ENCODE measurements at places on chromosomes 3 and 15. TPM values are rescaled to one million over a fixed set of nuclear protein-coding genes. Genes with fewer than 3 reads are reported as not detected.

DNA sequence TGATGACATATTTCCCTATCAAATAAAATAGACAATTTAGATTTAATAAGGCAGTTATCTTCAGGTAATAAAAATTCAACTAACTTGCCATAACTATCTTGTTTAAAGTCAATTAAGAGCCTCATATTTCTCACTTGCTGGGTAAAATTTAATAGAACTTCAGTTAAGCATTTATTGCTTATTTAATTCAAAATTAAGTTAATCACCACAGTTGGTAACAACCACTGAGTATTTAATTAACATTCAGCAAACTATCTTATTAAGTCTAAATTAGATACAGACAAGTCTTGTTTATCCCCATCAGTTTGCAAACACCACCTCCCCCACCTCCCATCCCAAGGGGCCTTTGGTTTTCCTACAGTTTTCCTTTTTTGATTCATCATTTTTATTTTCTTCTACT is 14.7 kb downstream of the LPP start:
- DNase-seq, result no peak

DNA sequence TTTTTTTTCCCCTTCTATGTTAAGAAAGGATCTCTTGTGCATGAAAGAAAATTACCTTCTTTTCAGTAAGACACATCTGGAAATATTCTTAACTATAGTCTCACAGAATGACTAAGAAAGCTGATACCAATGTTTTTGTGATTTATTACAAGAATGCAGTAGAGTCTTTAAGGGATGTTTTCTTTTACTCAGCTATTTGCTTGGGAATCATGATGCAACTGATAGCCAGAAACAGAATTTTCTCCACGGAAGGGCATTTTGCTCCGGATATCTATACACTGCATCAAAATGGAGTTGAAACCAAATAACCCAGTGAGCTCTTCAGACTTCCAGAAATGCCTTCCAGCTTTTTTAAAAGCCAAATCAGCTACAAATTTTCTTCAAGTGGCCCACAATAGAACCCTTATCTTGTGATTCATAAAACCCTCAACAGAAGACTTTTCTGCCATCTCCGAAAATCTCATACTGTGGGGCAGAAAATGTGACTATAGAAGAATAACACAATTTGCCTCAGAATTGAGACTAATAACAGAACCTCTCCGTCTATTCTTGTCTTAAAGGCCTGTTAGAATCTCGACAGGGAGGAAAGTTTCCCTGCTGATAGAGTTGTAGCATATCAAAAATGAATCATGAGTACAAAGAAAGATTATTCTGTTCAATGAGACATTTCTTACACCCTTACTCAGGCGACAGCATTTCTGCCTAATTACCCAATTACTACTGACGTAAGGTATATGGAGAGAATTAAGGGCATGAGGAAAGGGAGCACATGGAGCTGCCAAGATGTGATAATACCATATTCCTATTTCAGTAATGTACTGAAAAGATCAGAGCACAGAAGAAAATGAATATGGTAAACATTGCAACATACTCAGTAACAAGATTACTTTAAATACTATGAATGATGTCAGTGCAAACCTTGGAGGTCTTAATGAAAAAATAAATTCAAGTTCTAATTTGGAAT is 900.1 kb downstream of the ROBO1 start:
- DNase-seq, result no peak

DNA sequence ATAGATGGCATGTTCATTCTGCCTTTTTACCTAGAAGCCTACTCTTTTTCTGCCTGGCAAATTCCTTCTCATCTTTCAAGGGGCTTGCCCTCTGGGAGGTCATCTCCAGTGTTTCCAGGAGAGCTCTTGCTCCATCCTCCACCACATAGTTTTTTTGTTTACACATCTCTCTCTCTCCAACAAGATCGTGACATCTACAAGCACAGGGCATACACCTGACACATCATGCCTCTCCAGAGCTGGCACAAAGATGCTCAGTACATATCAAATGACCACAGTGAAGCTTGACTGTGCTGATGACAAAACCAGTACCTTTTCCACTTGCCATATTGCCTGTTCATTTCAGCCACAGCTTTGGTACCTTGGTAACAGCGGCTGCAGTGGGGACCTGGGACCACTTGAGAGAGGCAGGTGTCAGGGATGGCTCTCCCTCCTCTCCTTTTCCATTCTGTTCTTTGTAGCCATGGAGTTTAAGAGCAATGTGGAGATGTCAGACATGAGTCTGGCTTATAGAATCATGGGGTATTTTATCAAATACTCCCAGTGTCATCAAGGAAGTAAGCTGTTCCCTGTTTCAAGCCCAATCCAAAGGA is 15.4 kb downstream of the ALPK3 start:
- DNase-seq, result no peak

- no peak for DNase-seq
Observed at GRCh38 chr3:189311521-189311920, 139.8 kb downstream of the TPRG1 start.

GRCh38 chr15:85707519-85708338 is 87.0 kb downstream of the KLHL25 start:
- no peak for DNase-seq

- DNase-seq, result no peak
Observed at GRCh38 chr3:29168081-29168480, 112.8 kb upstream of the RBMS3 start.

GRCh38 chr3:122392868-122393844 is 9.2 kb downstream of the FAM162A start:
- peak; percentile 60 for DNase-seq

DNA sequence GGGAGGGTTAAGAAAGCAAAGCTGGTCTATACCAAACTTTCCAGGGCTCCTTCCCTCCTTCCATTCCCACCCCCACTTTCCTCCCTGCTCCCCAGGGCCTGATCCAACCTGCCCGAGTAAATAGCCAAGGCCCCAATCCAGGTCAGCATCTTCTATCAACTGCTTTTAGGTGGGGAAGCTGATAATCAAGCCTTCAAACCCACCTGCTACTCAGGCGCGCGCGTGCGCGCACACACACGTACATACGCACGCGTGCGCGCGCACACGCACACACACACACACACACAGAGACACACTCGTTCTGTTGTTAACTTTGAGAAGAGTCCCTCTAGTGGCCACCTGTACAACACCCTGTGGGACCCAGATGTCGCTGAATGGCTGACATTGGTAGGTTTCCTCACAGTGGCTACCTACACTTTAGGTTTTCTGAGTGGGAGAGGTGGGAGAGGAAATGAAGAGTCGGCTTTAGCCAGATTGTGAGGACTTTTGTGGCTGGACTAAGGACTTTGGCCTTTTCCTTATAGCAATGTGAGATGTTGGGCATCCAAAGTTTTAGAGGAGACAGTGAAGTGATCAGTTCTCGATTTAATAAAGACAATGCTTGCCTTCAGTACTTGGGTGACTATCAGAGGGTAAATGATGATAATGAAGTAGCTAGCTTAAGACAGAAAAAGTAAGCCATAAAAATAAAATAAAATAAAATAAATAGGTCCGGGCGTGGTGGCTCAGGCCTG is 179.9 kb upstream of the C2CD4B start:
- peak; percentile 91 for DNase-seq

DNA sequence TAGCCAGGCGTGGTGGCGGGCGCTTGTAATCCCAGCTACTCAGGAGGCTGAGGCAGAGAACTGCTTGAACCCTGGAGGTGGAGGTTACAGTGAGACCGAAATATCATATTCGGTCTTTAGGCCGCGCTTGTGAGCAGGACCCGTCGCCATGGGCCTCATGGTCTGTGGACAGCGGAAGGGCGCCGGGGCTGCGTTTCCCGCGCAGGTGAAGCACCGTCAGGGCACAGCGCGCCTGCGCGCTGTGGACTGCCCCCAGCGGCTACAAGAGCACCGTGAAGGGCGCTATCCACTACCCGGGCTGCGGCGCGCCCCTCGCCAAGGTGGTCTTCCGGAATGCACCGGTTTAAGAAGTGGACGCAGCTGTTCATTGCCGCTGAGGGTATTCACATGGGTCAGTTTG is 482.0 kb upstream of the NAALADL2 start:
- DNase-seq, result no peak

DNA sequence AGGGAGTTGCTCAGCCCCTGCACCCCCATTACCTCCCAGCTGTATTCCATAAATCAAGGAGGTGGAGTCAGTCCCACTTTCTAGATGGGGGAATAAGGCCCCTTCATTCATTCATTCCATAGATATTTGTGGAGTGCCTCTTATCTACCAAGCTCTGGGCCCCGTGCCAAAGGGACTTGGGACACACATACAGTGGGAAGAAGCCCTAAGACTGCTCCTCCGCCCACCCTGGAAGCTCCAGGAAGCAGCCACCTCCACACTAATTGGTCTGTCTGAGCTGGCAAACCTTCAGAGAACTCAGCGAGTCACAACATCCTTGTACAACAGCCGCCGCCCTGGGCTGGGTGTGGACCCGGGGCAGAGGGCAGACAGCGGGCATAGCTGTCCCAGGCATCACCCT is 6.4 kb downstream of the STRA6 start:
- DNase-seq, result peak; percentile 96

GRCh38 chr3:42593635-42594034 is 3.0 kb downstream of the SS18L2 start:
- DNase-seq, result no peak

- no peak for DNase-seq
Observed at GRCh38 chr3:73056014-73056844, 5.2 kb upstream of the EBLN2 start.

DNA sequence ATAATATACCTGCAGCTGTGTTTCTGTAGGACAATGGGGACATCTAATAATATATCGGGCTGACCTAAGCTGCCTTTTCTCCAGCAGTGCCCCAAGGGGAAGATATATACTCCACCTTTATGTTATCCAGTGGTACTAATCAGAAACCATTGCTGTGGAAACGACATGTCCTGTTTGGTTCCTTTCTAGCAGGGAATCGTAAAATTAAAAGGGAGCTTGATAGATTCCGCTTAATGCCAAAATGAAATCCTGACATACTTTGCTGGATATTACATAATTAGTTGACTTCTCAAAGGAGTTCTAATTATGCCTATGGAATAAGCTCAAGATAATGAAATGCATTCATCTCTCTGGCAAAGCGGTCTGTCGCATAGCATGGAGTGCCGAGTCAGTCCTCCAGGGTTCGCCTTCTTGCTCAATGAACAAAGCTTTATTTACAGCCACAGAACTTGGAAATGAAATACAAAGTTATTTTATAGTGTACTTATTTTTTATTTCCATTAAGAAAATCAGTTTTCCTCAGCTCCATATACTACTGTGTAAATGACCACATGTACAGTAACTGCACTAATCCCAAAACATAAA is 262.8 kb downstream of the LRTM1 start:
- no peak for DNase-seq

DNA sequence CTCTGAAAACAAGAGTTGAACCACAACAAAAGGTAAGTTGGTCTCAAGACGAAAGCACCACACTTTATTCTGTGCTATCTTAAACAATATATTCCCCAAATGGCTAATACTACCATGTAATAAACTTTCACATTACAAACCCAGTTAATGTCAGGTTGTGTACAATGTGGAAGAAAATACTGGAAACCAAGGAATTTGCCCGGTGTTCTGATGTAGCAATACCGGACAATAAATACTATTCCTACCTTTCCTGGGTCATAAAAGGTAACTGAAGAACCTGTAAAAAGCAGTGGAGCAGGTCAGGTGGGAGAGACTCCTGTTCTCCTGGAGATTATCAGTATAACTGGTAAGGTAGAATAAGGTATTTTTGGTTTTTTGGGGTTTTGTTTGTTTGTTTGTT is 3.9 kb downstream of the CFAP44 start:
- no peak for DNase-seq

DNA sequence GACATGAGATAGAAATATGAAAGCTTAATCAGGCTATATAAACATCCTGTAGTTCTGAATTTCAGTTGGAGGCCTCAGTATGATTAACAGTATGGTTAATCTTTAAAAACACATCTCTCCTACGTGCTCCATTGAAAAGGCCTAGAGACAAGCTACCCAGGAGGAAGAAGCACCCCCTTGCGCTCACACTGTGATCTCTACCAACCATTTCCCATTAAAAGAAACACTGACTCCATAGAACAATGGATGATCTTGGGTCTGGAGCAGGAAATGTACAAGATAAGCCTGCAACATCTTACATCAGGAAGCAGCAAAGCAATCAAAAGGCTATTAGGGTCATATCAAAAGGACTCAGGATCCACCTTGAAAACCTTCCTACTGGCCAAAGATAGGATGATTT is 3.4 kb upstream of the EOGT start:
- DNase-seq, result peak; percentile 68

DNA sequence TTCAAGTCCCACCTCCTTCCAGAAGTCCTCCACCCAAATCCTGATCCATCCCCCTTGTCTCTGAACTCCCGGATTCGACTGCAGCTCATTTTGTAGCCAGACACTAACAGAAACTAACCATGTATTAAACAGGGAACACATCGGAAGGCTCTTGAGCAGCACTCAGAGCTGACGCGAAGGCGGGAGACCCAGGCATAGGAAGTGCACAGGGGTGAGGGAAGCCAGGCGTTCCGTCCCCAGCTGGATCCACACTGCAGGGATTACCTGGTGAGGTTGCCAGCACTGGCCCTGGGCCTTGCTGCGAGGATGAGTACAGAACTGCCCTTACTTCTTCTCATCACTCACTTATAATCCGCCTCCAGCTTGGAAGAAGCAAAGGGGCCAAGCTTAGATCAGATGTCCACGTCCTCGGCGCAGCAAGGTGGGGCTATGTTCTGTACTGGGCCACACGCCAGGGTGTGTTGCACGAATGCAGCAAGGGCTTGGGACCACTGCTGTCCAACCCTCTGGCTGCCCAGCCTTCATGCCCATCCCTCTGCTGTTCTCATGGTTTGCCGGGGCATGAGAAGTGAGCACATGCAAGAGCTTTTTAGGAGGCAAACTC is 124.2 kb upstream of the SMAD3 start:
- DNase-seq, result peak; percentile 55

GRCh38 chr3:158727206-158728060 is 4.8 kb downstream of the RARRES1 start:
- DNase-seq, result peak; percentile 92

DNA sequence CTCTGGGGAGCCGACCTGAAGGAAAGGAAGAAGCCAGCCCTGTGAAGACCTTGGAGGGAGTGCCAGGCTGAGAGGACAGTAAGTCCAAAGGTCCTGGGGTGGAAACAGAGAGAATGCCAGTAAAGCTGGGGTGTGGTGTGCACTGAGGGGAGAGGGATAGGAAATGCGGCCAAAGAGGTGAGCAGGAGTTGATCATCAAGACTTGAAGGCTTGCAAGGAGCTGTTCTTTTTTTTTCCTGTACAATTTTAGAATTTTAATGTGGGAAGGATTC is 73.8 kb downstream of the SYNPR start:
- DNase-seq, result no peak

DNA sequence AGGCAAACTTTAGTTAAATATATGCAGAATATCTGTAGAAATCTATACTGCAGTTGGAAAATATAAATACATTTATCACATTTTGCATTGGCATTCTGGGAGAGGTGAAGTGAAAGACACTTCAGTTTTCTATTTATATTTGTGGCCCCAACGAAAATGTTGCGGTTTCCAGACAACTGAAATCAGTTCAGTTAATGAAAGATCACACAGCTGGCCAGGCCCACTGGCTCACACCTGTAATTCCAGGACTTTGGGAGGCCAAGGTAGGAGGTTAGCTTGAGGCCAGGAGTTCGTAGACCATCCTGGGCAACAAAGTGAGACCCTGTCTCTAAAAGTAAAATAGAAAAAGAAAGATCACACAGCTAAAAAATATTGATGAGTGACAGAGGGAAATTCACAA is 11.9 kb upstream of the CLASP2 start:
- DNase-seq, result no peak

Gene GMPPB
- 17.4 TPM for total RNA-seq

Gene SCG3
- total RNA-seq, result not detected

Gene VWA5B2
- total RNA-seq, result not detected

Gene SPATA12
- not detected for total RNA-seq

Gene LRRC31
- total RNA-seq, result not detected

Gene CCR5
- total RNA-seq, result not detected

Gene CPA3
- total RNA-seq, result 2.1 TPM

Gene CYP8B1
- total RNA-seq, result not detected
